ENCODE measurements at places on chromosomes 1 and 21.

DNA sequence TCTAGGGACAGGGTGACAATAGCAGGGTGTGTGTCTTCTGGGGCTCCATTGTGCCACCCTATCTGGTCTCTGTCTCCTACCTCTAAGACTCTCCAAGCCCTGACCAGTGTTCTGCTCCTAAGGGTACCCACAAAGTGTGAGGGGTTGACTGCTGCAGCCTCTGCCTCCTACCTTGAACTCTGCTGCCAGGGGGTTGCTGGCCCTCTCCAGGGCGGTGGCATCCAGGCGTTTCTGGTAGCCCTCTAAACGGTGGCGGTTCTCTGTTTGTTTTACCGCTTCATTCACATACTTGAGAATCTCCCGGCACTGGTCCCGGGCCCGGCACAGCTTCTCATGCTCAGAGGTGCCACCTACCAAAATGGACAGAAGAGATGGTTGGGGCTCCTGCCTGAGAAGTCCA lies 24.4 kb downstream of the LRRC71 start:
- DNase-seq = no peak

GRCh38 chr21:38794978-38795377 lies 10.8 kb upstream of the ETS2 start:
- no peak for DNase-seq

- DNase-seq = no peak
Measured at GRCh38 chr21:39208624-39209333, 25.5 kb upstream of the PSMG1 start.

DNA sequence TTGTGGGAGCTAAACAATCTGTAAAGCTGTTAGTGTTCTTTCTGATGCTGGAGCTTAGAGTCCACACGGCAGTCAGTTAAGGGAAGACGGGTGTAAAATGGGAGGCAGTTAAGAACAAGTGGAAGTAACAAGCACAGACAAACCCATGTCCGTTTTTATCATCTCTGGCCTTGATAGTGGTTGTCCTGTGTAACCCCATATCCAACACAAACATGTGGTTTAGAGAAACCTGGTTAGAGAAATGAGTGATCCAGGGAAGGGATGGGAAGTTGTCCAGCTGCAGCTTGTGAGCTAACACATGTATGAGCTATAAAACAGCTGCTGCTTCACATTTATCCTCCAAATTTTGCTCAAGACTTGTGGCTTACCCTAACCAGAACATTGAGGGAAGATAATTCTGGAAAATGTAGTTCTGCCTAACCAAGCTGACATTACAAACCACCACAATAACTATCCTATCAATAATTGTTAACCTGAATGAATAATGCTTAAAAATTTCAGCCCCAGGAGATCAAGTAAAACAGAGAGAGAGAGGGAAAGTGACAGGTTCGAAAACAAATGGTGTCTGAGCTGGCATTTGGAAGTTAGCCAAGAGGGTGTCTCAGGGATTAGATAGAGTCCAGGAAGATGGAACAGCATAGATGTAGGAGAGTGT lies 10.6 kb upstream of the C1orf162 start:
- no peak for DNase-seq

DNA sequence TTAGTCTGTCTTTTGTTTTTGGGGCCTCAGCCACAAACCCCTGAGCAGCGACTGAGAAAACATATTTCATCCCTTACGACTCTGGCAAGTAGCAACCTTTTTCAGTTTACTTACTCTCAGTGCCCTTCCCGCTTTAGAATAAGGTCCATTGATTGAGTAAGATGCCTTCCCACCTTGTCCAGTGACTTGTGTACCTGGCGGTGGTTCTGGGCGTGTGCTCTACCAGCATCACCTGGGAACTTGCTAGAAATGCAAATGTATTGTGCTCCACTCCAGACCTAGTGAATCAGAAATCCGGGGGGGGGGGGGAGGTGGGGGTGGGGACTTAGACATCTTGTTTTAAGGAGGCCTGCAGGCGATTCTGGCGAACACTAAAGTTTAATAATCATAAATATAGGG lies 72.1 kb downstream of the S1PR1 start:
- peak; percentile 34 for DNase-seq

- DNase-seq = no peak
Measured at GRCh38 chr1:218064426-218064825, 220.7 kb upstream of the RRP15 start.

GRCh38 chr1:185345913-185346720 lies 29.1 kb upstream of the IVNS1ABP start:
- DNase-seq = no peak

DNA sequence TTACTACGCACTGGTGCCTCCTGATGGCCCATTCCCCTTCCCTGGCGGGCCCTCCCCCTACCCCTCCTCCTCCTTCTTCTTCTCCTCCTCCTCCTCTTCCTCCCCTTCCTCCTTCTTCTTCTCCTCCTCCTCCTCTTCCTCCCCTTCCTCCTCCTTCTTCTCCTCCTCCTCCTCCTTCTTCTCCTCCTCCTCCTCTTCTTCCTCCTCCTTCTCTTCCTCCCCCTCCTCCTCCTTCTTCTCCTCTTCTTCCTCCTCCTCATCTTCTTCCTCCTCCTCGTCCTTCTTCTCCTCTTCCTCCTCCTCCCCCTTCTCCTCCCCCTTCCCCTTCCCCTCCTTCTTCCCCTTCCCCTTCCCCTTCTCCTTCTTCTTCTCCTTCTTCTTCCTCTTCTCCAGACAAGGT lies 64.7 kb upstream of the COG2 start:
- no peak for DNase-seq

GRCh38 chr1:245099401-245099800 lies 55.4 kb upstream of the KIF26B start:
- DNase-seq = no peak

DNA sequence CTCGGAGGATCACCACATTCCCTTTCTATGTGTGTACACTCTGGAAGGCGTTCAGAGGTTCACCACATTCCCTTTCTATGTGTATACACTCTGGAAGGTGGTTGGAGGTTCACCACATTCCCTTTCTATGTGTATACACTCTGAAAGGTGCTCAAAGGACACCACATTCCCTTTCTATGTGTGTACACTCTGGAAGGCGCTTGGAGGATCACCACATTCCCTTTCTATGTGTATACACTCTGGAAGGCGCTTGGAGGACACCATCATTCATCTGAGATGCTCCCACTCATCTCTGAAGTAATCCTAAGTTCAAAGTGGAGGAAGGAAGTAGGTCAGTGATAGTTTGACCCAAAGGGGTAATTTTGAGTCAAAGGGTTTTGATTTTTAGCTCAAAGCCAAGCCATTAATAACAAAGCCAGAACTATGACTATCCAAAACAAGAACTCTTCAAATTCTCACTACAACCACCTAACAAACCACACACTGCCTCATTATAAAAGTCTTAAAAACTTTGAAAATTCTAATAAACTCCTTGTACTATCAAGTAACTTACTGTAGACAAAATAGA lies 32.9 kb downstream of the NRIP1 start:
- DNase-seq = no peak

DNA sequence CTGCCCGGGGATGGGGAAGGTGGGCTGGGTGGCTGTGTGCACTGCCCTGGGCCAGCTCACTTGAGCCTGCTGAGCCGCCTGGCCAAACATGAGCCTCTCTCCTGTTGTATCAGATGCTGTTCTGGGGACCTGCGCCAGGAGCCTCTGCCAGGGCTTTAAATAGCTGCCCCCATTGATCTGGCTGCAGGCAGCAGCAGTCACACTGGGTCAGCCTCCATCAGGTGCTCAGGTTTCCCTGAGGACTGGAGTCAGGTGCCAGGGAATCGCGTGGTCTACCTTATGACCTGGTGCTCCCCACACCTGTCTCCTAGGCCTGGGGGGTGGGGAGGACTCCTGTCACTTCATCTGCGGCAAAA lies 700 bp upstream of the CCDC28B start:
- DNase-seq = peak; percentile 3

GRCh38 chr1:217214551-217214950 lies 416.3 kb downstream of the GPATCH2 start:
- no peak for DNase-seq
